ENCODE measurements at places on chromosomes 6 and 20. TPM values are rescaled to one million over a fixed set of nuclear protein-coding genes. Genes with fewer than 3 reads are reported as not detected.

Gene IL17F
- not detected for total RNA-seq

DNA sequence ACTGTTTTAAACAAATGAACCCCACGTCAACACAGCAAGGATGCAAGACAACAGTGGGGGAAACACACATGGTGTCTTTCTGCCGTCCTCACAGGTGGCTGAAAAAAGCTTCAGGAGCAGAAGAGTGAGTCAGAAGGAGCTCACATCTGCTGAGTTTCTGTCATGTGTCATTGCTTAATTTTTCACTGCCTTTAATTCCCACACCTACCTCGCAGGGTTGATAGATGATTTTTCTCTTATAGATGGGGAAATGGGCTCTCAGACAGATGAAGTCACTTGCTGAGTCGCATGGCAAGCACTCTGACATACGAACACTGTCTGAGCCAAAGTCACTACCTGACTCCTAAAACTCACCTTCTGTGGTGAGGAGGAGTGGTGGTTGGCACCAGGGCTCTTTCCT is 28.3 kb upstream of the CARMIL1 start:
- no peak overlapping the region for H3K4me3 ChIP-seq
- no peaks in the 10 kb centered on the region for H3K27me3 ChIP-seq
- no peak overlapping the region for H3K27ac ChIP-seq
- H3K4me1 ChIP-seq = no peaks in the 10 kb centered on the region
- H3K36me3 ChIP-seq = no peaks in the 10 kb centered on the region
- DNase-seq = no peak

GRCh38 chr6:115216835-115217234 is 843.9 kb downstream of the FRK start:
- H3K27me3 ChIP-seq = no peaks in the 10 kb centered on the region
- H3K27ac ChIP-seq = no peak overlapping the region
- no peak for DNase-seq
- H3K36me3 ChIP-seq = no peaks in the 10 kb centered on the region

GRCh38 chr6:22017272-22017671 is 279.6 kb downstream of the PRL start:
- H3K27me3 ChIP-seq = no peaks in the 10 kb centered on the region
- DNase-seq = no peak
- no peak overlapping the region for H3K4me3 ChIP-seq
- no peak overlapping the region for H3K27ac ChIP-seq

- no peaks in the 10 kb centered on the region for H3K4me1 ChIP-seq
- no peak overlapping the region for H3K27ac ChIP-seq
- no peak overlapping the region for H3K4me3 ChIP-seq
These were observed 545.6 kb downstream of the C6orf118 start for GRCh38 chr6:164763788-164764187.
